ENCODE measurements at places on chromosomes 5 and 9.

DNA sequence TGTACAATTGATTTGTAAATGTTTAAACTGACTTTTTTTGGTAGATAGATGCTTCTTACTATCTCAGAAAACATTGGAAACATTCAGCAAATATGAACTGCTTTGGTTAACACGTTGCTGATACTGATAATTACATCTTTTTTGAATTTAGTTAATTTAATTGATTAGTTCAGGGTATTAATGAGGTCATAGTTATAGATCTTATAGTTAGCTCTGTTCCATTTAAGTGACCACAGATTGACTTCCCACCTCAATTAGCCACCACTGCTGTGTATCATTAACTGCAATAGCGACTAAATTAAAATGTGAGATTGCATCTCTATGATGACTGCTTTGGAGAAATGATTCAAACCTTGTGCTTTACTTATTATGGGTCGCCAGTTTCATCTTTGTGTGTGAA lies 407.1 kb upstream of the EDIL3 start:
- no peak for DNase-seq

DNA sequence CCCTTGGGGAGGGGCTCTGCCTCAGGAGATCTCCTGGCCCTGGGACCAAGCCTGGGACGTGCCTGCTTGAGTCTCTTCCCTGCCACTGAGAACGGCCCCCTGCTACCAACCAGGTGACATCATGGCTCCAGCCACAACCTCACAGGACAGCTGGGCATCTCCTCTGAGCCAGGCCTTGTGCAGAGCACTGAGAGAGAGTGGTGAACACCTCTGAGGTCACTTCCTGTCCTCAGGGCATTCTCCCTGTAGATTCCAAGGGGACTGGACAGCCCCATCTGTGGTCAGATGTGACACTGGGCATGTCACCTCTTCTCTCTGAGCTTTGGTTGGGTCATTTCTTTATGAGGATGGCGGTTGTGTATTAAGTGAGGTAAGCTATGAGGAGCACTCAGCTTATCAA lies 172.0 kb downstream of the MELK start:
- no peak for DNase-seq

GRCh38 chr9:34279411-34279810 lies 49.7 kb downstream of the KIF24 start:
- no peak for DNase-seq

DNA sequence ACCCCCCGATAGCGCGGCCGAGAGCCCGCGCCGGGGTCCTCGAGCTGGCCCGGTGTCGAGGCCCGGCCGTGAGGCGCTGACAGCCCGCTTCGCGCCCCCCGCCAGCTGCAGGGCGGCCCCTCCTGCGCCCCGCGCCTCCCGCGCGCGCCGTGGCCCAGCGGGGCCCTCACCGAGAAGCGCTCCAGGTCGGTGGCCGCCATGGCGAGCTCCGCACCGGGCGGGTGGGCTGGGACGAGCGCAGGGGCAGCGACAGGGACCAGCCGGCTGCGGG lies 166 bp downstream of the SEPTIN8 start:
- DNase-seq, result no peak

DNA sequence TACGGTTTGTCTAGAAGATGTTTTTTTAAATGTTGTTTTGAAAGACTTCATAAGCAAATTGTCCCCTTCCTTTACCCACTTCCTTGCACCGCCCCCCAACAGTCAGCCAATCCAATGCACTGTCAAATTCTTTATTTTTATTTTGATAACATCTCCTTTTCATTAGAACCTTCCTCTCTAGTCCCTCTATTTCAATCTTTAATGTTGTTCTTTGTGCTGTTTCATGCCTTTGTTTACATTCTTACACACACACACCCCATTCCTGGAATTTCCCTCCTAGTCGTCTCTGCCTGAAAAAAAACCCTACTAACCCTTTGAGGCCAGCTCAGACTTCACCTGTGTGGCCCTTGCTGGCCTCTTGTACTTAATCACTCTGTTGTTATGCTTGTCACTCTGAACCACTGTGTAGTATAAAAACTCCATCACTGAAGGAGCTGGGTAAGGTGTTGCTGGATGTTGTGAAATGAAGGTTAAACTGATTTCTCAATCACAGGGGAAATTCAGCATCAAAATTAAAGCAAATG lies 133.4 kb downstream of the UGCG start:
- no peak for DNase-seq

- no peak for DNase-seq
Observed at GRCh38 chr5:145479857-145480256, 355.3 kb downstream of the PRELID2 start.

GRCh38 chr5:14173377-14174229 lies 30.5 kb downstream of the TRIO start:
- DNase-seq, result no peak

- DNase-seq, result no peak
Observed at GRCh38 chr5:68274847-68275651, 59.5 kb downstream of the PIK3R1 start.

DNA sequence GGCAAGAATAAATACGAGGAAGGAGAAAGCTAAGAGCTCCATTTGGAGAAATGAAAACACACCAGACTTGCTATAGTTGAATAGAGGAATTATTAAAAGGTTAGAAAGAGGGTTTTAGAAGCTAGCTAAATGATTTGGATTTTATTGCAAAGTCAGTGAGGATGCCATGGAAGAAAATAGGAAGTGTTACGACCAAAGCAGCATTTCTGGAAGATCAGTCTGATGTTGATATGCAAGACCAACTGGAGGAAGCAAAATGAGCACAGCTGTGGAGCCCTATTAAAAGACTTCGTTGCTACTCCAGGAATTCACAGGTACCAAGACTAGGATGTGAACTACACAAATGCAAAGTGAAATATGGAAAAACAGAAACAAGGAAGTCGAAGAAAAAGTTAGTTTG lies 2.1 kb downstream of the DHX29 start:
- no peak for DNase-seq

DNA sequence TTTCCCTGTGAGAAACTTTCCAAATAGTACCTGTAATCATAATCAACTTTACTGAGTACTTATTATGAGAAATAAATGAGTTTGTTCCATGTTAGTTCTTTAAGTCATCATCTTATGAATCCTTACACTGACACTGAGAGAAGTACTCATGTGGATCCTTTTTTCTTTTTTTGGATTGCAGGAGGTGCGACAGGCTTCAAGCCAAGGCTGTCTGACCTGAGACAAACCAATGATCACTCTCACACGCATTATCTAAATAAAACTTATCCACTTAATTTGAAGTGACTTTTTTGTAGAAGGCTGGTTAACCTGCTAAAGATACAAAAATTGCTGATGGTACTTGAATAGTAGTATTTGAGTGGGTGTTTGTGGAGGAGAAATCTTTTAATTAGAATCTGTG lies 39.5 kb downstream of the JAKMIP2 start:
- no peak for DNase-seq

GRCh38 chr5:141351591-141351990 lies 1.7 kb downstream of the PCDHGB1 start:
- DNase-seq, result no peak

GRCh38 chr9:68629042-68629441 lies 76.0 kb upstream of the PIP5K1B start:
- DNase-seq, result no peak

DNA sequence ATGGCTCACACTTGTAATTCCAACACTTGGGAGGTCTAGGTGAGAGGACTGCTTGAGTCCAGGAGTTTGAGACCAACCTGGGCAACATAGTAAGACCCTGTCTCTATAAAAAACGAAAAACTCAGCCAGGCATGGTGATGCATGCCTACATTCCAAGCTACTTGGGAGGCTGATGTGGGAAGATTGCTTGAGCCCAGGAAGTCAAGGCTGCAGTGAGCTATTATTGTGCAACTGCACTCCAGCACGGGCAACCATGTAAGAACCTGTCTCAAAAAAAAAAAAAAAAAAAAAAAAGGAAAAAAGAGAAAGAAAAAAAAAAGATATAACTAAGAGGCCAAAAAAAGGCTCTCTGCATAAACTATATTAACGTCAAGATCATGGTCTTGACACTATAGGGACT lies 27.3 kb downstream of the GIN1 start:
- no peak for DNase-seq

- no peak for DNase-seq
Observed at GRCh38 chr5:61653807-61654580, 321.9 kb downstream of the ZSWIM6 start.

- DNase-seq, result no peak
Observed at GRCh38 chr5:67188274-67189078, 8.1 kb downstream of the CD180 start.

GRCh38 chr9:126514037-126514821 lies 99.5 kb upstream of the LMX1B start:
- DNase-seq, result peak; percentile 75

- DNase-seq, result peak; percentile 61
Observed at GRCh38 chr9:89872913-89873707, 268.3 kb downstream of the GADD45G start.

DNA sequence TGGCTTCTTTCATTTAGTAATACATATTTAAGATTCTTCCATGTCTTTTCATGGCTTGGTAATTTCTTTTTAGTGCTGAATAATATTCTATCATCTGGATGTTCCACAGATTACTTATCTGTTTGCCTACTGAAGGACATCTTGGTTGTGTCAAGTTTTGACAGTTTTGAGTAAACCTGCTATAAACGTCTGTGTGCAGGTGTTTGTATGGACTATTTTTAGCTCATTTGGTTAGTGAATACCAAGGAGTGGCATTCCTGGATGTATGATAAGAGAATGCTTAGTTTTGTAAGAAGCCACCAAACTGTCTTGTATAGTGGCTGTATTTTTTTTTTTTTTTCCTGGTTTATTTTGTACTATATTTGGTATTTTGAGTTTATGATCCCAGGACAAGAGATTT lies 38.4 kb downstream of the PRRC1 start:
- DNase-seq, result no peak

GRCh38 chr5:34891981-34892380 lies 23.3 kb downstream of the RAD1 start:
- no peak for DNase-seq

DNA sequence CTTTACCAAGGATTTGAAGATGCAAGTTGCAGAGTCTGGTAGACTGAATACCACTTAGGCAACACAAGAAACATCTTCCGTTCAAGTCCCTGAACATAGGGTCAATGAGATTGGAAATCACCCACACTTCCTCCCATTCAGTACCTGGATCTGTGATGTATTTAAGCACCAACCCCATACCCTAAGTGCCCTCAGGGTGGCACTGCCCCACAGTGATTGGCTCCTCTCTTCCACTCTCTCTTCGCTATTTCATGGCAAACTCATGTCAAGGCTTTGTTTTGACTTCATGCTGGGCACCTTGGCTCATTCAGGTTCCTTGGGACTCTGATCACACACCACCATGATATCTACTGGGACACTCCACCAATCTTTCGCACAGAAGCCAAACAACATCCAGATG lies 53.7 kb downstream of the GGTA1 start:
- no peak for DNase-seq

GRCh38 chr9:22105005-22105722 lies 96.1 kb upstream of the CDKN2B start:
- DNase-seq, result no peak

GRCh38 chr5:172772112-172772906 lies 1.3 kb upstream of the DUSP1 start:
- DNase-seq, result peak; percentile 99

- no peak for DNase-seq
Observed at GRCh38 chr5:59115345-59115744, 532.5 kb downstream of the RAB3C start.

DNA sequence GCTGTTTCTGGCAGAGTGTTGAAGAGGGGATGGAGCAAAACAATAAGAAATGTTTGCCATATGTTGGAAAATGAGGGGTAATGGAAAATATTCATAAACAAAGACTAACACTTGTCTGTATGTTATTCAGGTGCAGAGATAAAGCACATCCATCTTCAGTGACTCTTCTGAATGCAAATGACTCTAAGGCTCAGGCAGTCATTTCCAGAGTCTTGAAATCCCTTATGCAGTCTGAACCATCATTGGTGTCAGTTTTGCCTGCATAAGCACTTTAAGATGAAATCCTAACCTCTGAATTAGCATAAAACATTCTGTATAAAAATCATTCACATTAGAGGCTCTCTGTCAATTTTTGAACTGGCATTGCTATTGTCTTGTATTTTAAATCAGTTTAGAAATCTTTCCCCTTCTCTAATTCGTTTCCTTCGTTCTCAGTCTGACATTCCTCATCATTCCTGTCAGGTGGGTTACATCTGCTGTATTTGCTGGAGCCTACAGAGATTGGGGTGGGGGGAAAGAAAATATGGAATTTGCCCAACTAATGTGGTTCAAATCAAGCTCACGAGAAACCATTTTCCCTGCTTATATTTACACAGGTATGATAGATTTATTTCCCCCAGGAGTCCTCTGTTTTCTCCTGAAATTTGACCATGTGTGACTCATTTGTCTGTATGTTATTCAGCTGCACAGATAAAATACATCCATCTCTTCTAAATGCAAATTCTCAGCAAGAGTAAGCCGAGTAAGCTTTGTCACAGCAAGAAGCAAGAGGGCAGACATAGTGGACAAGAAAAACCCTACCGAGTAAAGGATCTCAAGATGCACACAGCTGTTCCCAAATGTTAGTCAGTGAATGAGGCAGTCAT lies 31.6 kb downstream of the ENC1 start:
- no peak for DNase-seq

DNA sequence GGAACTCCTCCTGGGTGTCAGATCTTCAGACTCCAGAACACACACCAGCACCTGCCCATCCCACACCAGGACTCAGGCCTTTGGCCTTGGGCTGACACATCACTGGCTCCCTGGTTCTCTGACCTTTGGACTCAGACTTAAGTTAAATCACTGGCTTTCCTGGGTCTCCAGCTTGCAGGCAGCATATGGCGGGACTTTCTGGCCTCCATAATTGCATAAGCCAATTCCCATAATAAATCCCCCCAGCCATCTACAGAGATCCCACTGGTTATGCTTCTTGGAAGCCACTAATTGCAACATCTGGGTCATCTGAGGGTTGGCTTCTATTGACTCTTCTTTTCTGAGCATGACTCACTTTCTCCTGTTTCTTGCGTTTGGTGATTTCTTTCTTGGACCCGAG lies 80.3 kb upstream of the SARDH start:
- no peak for DNase-seq

DNA sequence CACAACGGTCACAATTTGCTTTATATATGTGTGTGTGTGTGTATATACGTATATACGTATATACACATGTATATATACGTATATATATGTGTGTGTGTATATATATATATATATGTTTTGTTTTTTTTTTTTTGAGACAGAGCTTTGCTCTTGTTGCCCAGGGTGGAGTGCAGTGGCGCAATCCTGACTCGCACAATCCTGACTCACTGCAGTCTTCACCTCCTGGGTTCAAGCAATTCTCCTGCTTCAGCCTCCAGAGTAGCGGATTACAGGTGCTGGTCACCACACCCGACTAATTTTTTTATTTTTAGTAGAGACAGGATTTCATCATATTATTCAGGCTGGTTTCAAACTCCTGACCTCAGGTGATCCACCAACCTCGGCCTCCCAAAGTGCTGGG lies 3.1 kb downstream of the RNF38 start:
- no peak for DNase-seq

- DNase-seq, result no peak
Observed at GRCh38 chr9:14846871-14847311, 63.3 kb downstream of the FREM1 start.

- peak; percentile 46 for DNase-seq
Observed at GRCh38 chr5:411728-412127, 31.2 kb upstream of the EXOC3 start.

GRCh38 chr9:126411948-126412284 lies 85.3 kb downstream of the MVB12B start:
- DNase-seq, result no peak

Data from suprapubic skin (tissue), 4 donors.